ENCODE measurements at places on chromosomes 5 and 9.
A peak's percentile ranks its signal among the peaks of the same experiment; 100 is the strongest.

DNA sequence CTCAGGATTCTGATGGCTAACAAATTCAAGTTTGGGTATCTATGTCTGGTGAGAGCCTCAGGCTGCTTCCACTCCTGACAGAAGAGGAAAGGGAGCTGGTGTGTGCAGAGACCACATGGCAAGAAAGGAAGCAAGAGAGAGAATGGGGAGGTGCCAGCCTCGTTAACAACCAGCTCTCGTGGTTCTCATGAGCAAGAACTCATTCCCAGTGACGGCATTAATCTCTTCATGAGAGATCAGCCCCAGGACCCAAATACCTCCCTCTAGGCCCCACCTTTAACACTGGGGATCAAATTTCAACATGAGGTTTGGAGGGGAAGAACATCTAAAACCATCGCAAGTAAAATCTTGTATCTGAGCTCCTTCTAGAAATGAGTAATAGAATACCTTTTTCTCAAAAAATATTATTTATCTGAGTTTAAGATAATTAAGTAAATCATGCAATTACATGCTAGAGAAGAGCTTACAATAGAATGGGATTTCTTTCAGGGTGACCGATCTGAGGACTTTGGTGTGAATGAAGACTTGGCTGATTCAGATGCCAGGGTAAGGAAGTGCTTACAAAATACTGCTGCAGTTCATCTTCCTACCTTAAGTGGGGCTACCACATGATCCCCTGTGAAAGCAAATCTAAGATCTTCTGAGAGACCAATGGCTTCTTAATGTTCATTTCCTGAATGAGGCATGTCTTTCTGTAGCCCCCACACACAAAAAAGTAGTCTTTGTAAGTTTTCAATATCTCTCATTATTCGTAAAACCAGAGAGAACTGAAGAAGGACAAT is 11.5 kb downstream of the ANXA1 start:
- 0 out of 3 replicates have a peak, but pooled peaks have one; percentile 5 for ATAC-seq

DNA sequence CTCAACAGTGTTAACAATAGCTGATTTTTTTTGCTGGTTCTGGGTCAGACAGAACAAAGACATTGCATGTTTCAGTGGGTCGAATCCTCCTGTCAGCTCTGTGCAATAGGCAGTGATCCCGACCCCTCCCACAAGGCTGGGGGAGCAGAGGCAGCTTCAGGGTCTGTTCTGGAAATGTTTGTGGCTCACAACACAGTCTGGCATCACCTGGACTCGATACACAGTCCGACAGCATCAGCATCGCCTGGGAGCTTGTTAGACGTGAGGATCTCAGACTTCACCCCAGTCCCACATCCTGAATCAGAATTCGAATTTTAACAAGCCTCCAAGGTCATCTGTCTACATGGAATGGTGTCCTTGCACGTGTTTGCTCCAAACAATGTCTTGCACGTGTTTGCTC is 384.7 kb downstream of the IRX2 start:
- no peak for ATAC-seq

- ATAC-seq = no peak
Measured at GRCh38 chr9:115686069-115686468, 467.5 kb upstream of the PAPPA start.

- ATAC-seq = no peak
Measured at GRCh38 chr5:133232435-133232834, 180.6 kb downstream of the HSPA4 start.

DNA sequence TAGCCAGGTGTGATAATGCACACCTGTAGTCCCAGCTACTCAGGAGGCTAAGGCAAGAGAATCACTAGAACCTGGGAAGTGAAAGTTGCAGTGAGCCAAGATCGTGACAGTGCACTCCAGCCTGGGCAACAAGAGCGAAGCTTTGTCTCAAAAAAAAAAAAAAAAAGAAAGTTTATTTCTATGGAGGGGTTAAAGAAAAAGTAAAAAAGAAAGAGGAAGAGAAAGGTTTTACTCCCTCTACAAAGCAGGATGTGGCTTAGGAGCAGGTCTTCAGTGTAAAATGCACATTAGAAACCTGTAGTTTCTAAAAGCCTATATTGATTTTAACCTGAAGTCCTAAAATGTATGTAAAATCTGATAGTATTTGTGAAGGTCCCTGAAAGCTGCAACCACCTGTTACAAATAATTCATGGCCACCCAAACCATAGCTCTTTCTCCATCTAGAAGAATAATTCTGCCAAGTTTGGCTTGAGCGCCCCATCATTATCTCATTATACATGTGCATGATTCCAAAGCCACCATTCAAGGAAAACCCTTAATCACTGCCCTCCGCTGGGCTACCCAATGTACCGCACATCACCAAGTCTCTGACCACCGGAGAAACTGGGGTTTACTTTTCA is 3.4 kb downstream of the FNBP1 start:
- ATAC-seq = no peak

DNA sequence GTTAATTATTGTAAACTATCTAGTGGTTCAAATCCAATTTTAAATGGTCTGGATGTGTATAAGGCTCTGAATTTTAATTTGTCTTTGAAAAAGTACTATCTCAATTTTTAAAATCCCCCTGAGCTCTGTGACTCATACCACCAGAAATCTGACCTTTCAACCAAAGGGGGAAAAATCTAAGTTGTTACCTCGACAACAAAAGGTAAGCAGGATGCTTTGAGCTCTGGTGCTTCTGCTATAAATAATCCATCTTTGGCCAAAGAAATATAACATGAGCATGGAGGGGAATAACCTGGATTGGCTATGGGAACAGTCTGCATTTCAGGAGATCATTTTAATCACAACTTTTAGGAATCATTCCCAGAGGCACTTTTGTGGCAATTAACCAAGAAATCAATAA is 76.3 kb upstream of the PCSK1 start:
- no peak for ATAC-seq

DNA sequence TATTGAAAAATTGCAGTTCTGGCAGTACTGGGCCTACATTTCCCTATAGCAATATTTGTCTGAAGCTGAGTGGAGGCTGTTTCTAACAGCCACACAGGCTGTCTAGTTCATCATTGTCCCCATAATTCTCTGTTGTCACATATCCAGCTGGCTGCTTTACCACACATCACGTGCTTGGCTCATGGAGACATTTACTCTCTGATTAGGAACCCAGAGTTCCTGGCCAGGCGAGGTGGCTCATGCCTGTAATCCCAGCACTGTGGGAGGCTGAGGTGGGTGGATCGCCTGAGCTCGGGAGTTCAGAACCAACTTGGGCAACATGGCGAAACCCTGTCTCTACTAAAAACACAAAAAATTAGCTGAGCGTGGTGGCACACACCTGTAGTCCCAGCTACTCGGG is 81.4 kb downstream of the PGM5 start:
- no peak for ATAC-seq

- ATAC-seq = peak; percentile 58
Measured at GRCh38 chr9:110700953-110701352, 32.4 kb downstream of the MUSK start.

DNA sequence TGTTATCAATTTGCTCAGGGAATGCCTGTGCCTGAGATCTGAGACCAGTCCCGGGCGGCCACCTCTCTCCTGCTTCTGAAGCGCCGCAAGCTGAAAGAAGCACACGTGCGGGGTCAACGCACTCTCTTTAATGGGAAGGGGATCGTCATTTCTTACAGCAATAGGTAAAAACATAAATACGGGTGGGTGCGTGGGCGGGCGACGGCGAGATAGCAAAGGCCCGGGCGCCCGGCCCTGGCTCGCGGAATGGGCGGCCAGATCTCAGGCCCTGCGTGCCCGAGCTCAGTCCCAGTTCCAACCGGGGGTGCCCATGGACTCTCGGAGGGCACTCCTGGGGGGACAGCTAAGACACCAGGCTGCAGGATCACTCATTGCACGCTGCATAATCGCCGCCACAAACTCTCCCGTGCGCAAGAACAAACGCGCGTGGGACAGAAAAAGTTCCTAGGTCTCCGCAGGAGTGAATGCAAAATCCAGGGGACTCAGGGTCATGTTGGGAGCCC is 3.0 kb downstream of the NKX2-5 start:
- no peak for ATAC-seq

DNA sequence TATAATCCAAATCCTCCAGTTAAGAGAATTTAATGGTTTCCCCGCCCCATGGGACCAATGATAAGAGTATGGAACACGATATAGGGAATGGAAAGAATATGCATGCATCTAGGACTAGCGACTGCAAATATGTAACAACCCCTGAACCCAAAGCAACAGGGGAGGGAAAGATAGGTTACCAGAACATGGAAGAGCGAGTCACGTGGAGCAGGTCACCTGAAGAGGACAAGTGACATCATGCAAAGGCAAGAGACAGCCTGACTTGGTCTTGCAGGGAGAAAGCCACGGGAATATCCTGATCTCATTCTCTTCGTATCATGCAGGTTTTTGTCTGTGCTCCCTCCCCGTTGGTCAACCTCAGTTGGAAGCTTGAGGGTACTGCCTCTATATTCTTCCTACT is 4.7 kb upstream of the UHRF2 start:
- ATAC-seq = no peak

DNA sequence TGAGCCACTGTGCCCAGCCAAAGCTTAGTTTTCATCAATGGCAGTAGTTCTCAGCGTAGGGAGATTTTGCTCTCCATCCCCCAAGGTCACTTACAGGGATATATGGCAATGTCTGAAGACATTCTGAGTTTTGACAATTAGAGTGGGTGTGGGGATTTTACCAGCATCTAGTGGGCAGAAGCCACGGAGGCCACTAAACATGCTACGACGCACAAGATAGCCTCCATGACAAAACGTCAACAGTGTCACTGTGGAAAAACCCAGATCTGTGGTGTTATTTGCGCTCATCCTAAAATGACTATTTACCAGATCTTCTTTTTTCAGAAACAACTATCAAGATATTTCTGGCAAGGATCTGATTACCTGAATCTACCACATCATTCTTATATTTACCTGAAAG is 68.2 kb downstream of the CDC14B start:
- no peak for ATAC-seq

DNA sequence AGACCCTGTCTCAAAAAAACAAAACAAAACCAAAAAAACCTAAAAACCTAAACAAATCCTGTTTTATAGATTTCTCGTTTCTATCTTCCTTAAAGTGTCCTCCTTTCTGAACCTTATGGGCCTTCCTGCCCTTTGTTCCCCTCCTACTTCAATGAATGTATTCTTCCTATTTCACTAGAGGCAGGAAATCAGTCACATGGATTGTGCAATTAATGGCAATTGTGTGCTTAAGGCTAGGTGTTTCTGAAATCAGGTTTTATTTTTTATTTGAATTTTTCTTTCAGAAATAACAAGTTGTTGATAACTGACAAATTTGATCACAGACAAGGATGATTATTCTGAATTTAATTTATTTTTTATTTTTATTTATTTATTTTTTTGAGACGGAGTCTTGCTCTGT is 220.6 kb upstream of the SEMA6A start:
- ATAC-seq = no peak

- ATAC-seq = no peak
Measured at GRCh38 chr9:129162497-129163197, 15.4 kb downstream of the IER5L start.

GRCh38 chr5:95664204-95664786 is 17.7 kb downstream of the RFESD start:
- ATAC-seq = peak; percentile 45

DNA sequence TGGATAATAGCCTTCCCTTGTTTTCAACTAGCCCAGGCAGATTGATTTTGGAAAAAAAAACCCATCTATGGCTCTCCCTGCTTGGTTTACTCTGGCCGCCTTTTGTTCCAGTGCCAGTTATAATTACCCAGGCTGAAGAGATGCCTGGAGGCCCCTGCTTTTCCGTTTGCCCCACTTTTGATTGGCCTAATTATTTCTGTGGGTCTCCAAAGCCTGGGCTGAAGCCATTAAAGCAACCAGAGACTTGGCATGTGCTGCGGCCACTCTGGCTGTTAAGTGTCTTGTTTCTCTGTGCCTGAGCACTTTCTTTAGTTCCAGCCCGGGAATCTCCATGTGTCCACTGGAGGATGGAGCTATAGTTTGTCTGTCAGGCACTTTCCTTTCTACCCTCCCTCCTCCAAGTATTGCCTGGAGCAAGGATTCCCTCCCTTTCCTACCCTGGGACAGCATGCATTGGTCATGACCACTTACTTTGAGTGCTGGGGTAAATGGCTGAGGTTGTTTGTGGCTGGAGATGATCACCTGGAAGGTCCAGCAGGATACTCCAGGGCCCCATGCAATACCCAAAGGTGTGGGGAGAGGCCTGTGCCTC is 105.1 kb upstream of the CTSL start:
- no peak for ATAC-seq

- ATAC-seq = no peak
Measured at GRCh38 chr5:160978944-160979343, 126.9 kb upstream of the ATP10B start.

DNA sequence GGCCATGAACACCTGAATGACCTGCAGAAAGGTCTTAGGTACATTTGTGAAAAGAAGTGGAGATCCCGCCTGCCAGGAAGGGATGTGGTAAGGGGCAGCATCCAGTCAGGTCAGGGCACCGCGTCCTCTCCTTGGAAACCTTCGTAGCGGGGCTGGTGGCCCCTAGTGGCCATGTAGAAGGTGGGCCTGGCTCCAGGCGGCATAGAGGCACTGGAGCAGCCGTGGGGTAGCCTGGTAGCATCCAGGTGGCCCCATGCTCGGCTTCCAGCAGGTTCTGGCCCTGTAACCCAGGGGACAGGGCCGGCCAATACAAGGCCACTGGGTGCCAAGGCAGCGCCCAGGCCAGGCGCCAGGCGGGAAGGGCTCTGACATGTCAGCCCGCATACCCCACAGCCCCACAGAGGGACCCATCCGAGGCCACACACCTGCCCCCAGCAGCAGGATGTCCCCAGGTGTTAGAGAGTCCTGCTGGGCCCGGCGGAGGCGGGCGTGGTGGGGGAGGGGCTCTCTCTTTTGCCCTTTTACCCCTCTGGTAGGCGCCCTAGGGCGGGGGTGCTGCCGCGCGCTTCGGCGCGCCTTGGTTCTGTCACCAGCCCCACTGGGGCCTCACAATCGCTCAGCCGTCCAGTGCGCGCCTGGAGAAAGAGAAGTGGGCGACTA is 58.3 kb upstream of the SPATA31E1 start:
- no peak for ATAC-seq

- no peak for ATAC-seq
Measured at GRCh38 chr5:114830114-114830513, 339.6 kb downstream of the TRIM36 start.

DNA sequence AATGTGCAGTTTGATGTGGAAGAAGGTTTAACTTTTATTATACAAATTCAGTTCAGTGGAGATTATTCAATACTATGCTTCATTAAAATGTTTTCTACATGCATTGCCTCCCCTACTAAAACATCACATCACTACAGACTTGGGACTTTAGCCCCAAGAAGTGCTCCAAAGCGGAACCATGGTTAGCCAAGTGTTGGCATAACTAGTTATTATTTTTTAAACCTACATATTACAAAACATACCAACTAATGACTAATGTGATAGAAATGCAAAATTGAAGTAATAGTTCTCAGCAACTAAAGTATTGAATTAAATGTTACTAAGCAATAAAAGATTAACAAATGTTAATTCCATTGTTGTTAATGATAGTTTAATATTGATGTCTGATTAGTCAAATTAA is 74.5 kb downstream of the XRCC4 start:
- no peak for ATAC-seq

Measured in SK-N-SH treated with all-trans-retinoic acid at 6 μM for 48 hours (cell line).